ENCODE measurements at places on chromosomes 7 and 10.

DNA sequence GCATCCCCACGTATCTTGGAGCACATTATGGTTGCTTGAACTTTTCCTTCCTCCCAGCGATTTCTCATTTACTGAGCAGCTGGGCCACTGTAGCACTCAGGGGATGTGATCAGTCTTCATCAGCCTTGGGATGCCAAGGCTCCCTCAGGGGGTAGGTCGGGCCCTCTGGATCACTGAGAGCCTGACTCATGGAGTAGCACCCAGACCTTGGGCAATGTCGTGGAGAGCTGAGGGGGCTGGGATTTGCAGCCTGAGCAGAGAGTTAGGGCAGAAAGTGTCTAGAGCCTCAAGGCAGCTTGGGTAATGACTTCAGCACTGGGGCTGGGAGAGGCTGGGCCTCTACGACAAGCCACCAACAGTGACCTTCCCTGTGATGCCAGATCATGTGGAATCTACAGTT is 86.5 kb upstream of the CXCL12 start:
- DNase-seq: no peak

GRCh38 chr7:151839451-151839921 is 37.4 kb downstream of the PRKAG2 start:
- DNase-seq: no peak

DNA sequence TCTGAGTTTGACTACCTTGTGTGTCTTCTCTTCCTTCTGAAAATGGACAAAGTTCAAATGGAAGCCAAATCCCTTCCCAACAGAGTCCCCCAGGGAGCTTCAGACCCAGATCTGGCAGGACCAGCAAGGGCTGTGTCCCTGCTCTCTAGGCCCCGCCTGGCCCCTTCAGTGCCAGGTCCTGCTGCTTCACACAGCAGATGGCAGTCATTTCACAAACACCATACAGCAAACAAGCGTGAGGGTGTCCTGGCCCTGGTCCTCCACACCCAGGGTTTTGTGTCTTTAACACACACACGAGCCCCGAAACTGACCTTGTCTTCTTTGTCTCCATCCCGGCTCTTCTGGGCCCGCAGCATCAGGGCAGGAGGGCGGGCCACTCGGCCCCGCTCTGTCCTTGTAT is 145.0 kb downstream of the TCERG1L start:
- DNase-seq: no peak

DNA sequence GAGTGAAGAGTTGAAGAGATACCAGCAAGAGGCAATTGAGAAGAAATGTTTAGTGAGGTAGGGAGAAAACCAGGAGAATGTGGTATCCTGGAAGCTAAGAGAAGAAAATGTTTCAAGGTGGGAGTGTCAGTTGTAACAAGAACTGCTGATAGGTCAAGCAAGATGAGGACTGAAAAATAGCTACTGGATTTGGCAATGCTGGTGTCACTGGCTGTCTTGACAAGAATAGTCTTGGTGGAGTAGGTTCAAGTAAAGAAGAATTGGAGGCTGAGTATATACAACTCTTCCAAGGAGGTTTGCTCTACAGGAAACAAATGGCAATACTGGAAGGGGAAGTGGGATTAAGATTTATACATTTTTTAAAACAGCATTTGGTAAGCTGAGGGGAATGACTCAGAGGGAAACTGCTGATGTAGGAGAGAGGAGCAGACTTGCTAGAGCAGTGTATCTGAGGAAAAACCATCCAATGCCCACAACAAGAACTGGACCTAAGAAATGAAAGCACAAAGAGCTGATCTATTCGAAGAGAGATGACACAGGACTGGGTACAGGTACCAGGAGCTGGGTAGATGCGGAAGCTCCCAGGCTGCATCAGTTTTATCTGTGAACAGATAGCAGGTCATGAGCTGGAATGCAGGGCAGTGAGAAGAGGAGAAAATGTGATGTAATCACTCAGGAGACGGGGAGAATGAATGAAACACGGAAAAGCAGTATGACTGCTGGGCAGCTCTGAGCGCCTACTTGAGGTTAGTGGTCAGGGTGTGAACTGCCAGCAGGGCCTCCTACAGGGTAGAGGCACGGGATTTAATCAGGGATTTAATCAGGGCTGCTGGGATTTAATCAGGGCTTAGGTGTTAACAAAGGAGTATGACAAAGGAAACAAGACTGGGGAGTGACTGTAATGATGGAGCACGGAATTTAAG is 34.5 kb downstream of the FAM25A start:
- no peak for DNase-seq

DNA sequence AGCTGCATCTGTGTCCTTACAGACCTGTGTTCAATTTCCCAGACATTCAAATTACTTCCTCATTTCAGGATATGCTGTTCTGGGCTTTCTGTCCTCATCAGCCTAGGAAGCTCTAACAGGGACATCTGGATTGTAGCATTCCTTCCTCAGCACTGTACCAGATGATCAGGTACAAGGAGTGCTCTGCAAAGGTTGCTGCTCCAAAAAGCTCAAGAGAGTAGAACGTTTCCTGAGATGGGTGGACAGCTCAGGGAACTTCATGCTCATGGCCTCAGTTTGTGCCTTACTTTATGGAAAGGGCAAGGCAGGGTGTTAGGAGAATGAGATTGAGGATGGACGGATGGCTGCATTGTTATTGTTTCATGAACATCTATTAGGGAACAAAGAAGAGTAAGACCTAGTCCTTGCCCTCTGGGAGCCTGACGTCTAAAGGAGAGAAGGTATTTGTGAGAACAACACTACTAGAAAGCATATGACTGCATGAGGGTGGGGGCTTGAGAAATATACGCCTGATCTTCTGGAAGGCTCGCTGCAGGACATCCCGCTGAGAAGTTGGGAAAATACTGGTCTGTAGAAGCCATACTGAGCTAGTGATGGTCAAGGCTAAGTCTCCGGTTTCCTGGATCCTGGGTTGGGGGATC is 10.5 kb upstream of the ZNF212 start:
- DNase-seq: no peak

GRCh38 chr10:282294-283139 is 147.3 kb downstream of the ZMYND11 start:
- no peak for DNase-seq

DNA sequence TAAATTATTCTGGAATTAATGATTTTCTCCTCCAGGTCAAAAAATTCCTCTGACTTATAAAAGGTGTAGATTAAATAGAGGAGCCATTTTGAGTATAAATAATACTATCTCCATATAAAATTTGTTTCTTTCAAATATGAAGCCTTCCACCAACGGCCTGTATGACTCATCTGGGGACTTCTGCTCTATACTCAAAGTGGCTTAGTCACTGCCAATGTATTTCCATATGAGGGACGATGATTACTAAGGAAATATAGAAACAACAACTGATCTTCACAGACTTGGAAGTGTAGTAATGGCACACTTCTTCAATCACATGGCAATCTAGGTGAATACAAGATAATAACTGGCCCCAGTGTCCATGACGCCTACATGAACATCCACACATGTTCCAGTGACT is 335.6 kb upstream of the HGF start:
- no peak for DNase-seq

- DNase-seq: no peak
Observed at GRCh38 chr7:55108401-55108800, 89.6 kb downstream of the EGFR start.

GRCh38 chr10:22554461-22555182 is 159.8 kb downstream of the PIP4K2A start:
- no peak for DNase-seq
